Stimulated activated CD8-positive, alpha-beta memory T cell treated with anti-CD3 and anti-CD28 coated beads, Interleukin-15, amount 100 ng/mL, for 48 hours (primary cell): ENCODE measurements at places on chromosomes 5 and 9.

DNA sequence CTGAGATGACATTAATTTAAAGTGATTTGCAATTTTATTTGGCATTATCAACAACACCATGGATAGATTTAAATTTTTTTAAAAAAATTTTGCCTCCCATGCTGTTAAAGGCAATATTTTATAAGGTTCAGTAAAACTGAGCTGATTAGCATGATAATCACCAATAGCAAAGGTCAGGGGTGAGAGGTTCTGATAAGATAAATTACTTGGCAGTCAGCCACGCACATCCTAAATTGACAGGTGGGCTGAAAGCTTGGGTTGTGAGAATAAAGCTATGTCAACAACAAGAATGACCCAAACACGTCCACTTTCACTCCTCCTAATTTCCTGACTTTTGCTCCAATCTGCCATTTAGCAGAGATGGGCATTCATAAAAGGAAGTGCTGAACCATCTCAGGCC lies 127.1 kb downstream of the LHFPL2 start:
- no peak for DNase-seq

DNA sequence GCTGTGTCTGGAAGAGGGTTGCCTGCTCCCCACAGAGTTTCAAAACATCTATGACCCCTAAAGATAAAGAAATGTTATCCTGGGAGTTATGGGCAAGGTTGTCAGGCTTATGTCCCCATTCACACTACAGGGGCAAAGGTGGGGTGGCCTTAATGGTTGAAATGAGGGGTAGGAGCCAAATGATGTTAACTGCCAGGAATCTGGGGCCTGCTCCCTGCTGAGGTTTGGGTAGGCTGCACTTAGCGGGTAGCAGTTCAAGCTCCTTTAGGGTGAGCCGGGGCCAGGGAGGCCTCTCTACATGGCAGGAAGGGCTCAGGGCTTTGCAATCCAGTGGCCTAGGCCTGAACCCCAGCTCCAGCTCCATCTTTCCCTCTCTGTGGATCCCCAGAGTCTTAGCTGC lies 3.0 kb downstream of the FGF18 start:
- DNase-seq, result no peak

GRCh38 chr5:120164986-120165385 lies 299.1 kb upstream of the PRR16 start:
- no peak for DNase-seq

GRCh38 chr5:158937381-158937952 lies 162.2 kb downstream of the EBF1 start:
- no peak for DNase-seq

GRCh38 chr5:96226941-96227552 lies 206.0 kb downstream of the PCSK1 start:
- DNase-seq, result no peak

DNA sequence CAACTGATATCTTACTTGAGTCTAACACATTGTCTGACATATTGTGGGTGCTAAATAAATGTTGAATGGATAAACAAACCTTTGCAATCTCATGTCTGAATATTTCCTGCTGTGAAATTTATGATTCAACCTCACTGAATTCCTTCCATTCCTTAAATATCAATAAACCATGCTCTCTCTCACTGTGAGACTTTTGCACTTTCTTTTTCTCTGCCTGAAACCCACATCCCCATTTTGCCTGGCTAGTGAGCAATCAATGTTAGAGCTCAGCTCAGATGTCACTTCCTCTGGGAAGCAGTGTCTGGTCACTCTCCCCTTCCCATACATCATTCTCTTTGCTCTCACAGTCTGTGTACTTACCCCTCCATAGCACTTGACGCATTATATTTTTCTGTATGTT lies 383.7 kb upstream of the TRPC7 start:
- DNase-seq, result no peak

DNA sequence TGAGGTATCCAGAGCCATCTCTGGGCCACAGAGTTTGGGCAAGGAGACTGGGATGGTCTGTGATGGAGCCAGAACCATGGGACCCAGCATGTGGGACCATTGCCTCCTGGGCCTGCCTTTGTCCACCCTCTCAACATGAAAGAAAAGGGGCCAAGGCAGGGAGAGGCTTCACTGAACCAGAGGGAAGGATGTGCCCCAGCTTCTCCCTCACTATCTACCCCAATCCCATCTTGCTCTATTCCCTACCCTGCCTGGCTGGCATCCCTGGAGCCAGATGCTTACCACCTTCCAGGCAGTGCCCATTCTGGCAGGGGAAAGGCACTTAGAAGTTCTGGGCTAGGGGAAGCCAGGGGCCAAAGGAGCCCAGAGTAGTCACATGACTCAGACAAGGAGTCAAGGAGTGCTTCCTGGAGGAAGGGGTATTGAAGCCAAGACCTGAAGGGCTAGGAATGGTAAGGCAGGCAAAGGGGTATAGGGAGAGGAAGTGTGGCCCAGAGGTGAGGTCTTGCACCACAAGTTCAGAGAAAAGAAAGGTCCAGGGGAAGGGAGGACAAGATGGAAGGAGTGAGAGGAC lies 9.8 kb downstream of the PDLIM4 start:
- no peak for DNase-seq
